ENCODE measurements at places on chromosomes 6 and 20. TPM values are rescaled to one million over a fixed set of nuclear protein-coding genes. Genes with fewer than 3 reads are reported as not detected.

DNA sequence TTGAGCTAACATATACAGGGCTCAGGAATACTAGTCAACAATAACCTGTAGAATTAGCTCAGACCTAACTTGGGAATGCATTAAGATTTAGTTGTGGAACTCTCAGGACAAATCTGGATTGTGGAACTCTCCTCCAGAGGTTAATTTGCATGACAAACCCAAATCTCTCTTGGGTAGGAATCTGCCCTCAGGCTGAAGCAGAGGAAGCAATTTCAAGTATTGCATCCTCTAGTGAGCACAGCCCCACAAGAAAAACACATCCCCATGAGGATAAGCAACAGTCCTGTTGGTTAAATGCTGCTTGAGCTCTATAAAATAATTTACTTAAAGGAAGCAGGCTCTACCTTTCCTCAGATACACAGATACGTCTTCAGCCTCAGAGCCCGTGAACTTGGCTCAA is 170.9 kb upstream of the STXBP5 start:
- no peak for DNase-seq

DNA sequence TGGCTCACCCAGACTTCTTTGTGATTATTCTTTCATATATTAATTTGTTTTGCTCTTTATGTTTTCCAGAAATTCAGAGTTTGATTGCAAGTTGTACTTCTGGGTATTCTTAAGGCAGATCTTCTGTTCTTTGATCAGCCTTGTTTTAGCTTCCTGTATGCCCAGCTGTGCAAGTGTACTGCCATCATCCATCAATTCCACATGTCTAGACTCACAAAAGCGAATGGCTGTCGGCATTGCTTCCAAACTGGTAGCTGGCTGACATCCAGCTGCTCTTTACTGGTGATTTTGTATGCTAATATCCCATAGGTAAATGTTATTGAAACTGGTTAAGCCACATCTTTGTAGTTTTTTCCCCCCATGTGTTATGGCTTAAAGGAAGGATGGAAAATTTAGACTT is 1084.8 kb upstream of the CITED2 start:
- no peak for DNase-seq

- DNase-seq, result no peak
These were observed 287.0 kb upstream of the MARCKS start for GRCh38 chr6:113570161-113570560.

DNA sequence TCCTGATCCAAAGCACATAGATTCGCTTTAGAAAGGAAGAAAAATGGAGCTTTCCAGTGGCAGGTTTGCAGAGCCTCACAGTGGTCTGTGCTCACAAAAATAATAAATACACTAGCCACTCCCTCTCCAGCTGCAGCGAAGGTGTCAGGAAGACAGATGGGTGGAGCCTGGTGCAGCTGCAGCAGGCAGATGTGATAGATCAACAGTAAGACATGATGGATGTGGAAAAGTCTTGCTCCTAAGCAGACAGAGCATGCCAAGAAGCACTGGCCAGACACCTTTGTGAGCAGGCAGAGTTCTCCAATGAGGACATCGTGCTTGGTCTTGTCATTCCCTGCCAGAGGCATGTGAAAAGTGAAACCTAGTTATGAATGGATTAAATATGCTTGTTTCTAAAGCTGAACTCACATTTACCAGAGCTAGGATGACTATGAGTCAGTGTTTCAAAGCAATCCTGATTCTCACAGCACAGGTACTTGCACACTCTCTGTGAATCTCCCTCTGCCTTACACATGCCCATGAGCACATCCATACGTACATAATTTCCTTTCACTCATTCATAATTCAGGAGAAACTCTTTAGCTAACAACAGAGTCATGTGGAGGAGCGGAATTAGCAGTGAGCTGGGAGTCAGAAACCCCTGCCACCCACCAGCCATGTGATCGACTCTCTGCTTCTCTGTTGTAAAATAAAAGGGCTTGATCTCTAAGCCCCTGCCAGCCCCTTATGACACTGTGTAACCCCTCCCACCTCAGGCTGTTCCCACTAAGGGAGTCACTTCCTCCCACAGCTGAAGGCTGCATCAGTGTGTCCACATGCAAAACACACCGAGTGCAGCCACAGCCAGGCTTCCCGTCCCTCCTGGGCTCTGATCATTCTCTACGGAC is 111.2 kb downstream of the SCML4 start:
- no peak for DNase-seq

- no peak for DNase-seq
These were observed 419.4 kb downstream of the C6orf118 start for GRCh38 chr6:164889980-164890379.

- DNase-seq, result no peak
These were observed 761.6 kb downstream of the EYS start for GRCh38 chr6:64945450-64945849.

DNA sequence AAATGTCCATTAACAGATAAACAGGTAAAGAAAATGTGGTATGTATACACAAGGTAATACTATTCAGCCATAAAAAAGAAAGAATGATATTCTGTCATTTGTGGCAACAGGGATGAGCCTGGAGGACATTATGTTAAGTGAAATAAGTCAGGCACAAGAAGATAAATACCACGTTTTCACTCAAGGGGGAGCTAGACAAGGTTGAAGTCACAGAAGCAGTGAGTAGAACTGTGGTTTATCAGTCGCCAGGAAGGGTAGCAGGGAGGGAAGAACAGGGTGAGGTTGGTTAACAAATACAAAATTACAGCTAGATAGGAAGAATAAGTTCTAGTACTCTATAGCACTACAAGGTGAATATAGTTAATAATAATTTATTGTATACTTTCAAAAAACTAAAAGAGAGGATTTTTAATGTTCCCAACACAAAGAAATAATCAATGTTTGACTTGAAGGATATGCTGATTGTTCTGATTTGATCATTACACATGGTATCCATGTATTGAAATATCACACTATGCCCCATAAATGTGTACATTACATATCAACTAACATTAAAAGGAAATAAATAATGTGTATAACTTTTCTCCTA is 21.1 kb downstream of the RTN4IP1 start:
- no peak for DNase-seq

DNA sequence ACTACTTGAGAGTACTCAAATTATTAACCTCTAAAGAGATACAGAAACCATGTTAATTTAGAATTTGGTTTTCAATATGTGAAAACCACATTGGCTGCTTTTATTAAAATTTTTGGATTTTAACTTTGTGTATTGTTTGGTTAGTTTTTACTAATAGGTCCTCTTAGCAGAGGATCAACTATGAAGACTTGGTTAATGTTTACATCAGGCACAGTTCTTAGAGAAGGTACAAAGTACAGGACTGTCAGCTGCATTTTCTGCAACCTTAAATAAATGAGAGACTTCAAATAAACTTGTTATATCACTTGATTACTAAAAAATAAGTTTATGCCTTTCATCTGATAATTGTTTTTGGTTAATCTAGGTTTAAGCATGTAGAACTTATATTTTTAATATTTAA is 89.1 kb downstream of the PHF3 start:
- DNase-seq, result no peak

DNA sequence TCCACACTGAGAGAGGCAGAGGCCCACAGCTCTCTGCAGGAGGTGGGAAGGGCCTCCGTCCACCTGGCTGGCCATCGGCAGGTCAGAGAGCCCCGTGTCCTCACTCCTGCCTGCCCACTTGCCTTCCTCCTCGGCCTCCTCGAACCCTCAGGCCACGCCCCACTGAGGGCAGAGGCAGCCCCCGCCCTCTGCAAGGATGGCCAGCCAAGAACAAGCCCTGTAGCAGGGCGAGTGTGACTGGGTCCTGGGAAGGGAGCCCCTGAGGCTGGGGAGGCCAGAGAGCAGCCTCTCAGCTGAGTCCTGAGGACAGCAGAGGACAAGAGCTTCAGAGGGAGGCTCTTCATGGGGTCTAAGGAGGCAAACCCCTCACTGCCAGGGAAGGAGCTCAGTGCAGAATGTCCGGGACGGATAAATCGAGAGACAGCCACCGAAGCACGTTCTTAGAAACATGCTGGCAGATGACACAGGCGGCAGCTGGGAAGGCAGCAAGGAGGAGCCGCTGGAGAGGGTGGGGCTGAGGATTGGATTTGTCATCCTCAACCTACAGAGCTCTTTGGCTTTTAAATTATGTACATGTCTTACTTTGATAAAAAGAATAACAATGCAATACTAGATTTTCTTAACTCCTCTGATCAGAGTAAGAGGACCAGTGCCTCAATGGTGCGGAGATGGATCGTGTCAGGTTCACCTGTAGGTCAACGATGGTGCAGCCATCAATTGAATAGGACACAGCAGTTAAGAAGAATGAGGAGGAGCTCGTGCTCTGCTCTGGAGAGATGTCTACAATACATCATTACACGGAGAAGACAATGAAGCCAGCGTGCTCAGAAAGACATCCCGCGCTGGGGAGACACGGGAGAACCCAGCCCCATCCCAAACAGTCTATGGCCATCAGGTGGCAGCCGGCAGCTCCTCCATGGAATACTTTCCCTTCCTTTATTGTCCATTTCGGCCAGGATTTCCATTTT is 53.0 kb downstream of the GNAS-AS1 start:
- DNase-seq, result no peak

DNA sequence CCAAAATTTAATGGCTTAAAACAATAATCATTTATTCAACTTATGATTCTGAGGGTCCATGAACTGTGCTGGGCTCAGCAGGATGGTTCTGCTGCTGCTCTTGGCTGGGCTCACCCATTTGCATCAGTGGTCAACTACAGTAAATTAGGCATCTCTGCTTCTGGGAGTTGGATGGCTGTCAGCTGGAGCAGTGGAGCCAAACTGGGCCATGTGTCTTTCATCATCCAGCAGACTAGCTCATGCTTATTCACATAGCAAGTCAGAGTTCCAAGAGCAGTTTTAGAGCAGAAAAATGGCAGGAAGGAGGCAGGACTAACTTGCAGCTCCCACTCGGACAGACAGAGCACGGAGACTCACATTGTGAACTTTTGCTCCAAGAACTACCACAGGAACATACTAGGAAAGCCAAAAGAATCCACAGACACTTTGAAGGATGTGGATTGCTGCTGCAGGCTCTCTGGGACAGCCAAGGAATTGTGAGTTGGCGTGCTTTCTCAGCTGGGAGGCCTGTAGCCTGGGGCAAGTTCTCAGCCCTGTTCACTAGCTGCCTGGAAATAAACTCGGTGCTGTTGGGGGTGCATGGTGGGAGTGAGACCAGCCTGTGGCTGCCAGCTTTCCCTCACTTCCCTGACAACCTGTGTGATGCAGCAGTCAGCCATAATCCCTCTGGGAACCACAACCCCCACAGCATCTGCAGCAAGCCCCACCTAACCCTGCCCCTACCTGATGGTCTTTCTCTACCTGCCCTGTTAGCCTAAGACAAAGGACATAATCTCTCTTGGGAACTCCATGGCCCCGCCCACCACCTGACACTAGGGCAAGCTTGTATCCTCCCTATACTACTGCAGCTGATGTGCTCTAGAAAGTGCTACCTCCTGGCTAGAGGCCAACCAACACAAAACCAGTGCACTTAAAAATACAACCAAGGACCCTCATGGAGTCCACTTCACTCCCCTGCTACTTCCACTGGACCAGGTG is 129.0 kb downstream of the JPH2 start:
- DNase-seq, result no peak

GRCh38 chr6:158312672-158313397 is 570 bp downstream of the TULP4 start:
- no peak for DNase-seq

GRCh38 chr6:111653979-111654378 is 48.3 kb upstream of the TRAF3IP2 start:
- DNase-seq, result no peak

DNA sequence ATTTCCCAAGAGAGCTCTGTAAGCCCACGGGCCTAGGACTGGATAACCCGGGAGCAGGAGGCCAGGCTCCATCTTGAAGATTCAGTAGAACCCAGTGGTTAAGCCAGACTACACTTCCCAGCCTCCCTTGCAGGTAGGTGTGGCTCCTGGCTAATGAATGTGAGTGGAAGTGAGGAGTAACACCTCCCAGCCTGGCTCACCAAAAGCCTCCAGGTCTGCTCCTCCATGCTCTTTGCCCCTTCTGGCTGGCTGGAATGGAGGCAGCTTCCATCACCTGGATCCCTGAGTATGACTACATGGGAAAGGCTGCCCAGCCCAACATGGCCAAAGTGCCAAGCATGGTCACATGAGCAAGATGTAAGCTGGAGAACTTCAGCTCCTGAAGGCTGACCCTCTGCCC is 9.7 kb downstream of the LRRN4 start:
- DNase-seq, result no peak

- no peak for DNase-seq
These were observed at the start of gene KIF13A for GRCh38 chr6:17987447-17987696. Gene KIF13A (minus strand): TSS chr6:17987635. CDS start chr6:17987463, 172 bp downstream.

DNA sequence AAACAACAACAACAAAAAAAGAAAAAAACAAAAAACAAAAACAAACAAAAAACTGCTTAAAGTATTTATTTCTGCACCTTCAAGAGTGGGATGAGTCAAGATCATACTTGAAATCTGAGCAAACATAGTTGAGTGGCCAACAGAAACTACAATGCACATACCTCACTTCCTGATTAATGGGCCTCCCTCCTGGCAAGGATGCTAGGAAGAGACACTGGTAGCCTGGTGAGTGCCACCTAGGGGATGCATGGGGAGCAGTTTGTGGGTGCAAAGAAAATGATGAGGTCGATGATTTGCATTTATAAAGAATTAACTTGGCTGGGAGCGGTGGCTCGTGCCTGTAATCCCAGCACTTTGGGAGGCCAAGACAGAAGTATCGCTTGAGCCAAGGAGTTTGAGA is 808.1 kb downstream of the MAFB start:
- no peak for DNase-seq

- no peak for DNase-seq
These were observed 2.6 kb upstream of the GPSM3 start for GRCh38 chr6:32194825-32195651.

GRCh38 chr6:138537106-138537505 is 37.8 kb upstream of the NHSL1 start:
- no peak for DNase-seq

GRCh38 chr6:27149150-27149549 is 98.4 kb upstream of the PRSS16 start:
- DNase-seq, result no peak

Gene TCP11
- 2.7 TPM for polyA plus RNA-seq

Gene SIGLEC1
- polyA plus RNA-seq, result 0.60 TPM

Gene HMGCLL1
- 2.5 TPM for polyA plus RNA-seq

Gene RNF182
- polyA plus RNA-seq, result 3.4 TPM

Gene GNRH2
- polyA plus RNA-seq, result not detected

Gene MEP1A
- not detected for polyA plus RNA-seq

All from right renal cortex interstitium (tissue), 3 donors.